ENCODE measurements at places on chromosomes 3 and 15.

GRCh38 chr3:150271591-150271960, 136.5 kb upstream of the TSC22D2 start:
- DNase-seq, result no peak

DNA sequence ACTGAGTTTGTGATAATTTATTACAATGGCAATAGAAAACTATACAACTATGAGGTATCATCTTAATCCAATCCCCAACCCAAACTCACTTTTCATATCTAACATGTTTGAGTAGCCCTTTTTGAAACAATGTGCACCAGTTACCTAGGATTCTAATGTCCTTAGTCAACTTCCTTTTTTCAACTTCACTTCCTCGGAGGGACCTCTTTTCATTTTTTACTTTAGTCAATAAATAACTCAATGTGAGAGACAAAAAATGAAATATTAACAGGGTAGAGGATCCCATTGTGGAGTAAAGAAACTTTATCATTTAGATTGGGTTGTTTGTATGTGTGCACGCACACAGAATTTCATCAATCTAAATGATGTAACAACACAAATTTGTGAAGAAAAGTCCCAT, 193.6 kb upstream of the LRRC3B start:
- DNase-seq, result no peak

DNA sequence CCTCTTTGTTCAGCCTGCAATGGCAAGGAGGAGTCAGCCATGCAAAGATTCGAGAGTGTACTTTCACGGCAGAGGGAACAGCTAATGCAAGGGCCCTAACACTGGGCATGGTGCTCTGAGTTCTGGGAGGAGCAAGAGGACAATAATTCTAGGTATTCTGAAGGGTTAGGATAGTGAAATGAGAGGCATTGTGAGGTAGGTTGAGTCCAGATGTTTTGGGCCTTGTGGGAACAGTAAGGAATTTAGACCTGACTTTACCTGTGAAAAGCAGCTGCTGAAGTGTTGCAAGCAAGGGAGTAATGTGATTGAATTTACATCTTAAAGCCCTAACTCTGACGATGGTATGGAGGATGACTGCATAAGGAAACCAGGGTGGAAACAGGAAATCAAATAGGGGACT, 211.6 kb downstream of the CNTN3 start:
- DNase-seq, result no peak

DNA sequence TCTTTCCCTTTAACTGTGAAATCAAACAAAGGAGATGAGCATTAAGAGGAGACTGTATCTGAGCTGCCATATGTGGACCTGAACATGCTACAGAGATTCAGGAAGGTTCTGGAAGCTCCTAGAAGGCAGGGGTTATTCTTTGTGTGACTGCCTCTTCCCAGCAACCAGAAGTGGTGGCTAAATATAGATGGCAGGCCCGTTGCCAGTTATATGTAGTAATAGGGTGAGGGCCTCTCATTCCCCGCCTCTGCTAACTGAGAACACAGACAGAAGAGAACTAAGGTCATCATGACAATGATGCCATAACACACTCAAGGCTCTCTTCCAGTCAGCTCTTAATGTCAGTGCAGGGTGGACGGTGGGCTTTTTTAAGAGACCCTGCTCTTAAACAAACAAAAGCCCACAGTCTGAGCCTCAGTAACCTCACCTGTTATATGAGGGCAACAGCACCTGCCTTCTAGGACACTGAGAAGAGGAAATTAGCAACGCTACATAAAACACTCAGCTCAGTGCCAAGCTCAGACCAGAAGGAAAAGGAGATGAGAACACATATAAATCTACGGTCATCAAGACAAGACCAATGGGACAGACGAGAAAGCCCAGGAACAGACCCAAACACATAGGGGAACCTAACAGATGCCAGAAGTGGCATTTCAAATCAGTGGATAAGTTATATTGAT, 22.3 kb downstream of the CFAP92 start:
- no peak for DNase-seq

DNA sequence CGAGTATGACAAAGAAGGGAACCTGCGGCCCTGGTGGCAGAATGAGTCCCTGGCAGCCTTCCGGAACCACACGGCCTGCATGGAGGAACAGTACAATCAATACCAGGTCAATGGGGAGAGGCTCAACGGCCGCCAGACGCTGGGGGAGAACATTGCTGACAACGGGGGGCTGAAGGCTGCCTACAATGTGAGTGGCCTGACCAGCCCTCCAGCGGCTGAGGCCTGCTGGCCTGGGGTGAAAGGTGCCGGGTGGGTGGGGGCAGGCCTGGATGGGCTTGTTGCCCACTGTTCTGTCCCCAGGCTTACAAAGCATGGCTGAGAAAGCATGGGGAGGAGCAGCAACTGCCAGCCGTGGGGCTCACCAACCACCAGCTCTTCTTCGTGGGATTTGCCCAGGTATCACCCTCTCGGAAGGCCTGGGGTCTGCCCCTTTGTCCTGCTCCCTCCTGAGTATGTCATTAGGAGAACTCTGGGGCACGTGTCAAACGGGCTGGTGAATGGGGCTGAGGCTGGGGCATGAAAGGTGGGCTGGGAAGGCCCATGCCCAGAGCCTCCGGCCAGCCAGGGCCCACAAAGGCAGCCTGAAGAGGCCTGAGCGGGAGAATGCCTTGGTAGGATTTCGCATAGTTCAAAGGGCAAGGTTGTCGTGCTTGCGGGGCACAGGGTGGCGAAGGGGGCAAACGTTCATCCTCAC, 7.8 kb upstream of the PSMD2 start:
- DNase-seq, result no peak

All from stimulated activated naive B cell treated with anti-CD40 and anti-IgM and Interleukin-4, amounts not matched to agents 10 μg/mL and 1 μg/mL and 100 μg/mL, for 72 hours (primary cell).